ENCODE measurements at places on chromosomes 5 and 9.

DNA sequence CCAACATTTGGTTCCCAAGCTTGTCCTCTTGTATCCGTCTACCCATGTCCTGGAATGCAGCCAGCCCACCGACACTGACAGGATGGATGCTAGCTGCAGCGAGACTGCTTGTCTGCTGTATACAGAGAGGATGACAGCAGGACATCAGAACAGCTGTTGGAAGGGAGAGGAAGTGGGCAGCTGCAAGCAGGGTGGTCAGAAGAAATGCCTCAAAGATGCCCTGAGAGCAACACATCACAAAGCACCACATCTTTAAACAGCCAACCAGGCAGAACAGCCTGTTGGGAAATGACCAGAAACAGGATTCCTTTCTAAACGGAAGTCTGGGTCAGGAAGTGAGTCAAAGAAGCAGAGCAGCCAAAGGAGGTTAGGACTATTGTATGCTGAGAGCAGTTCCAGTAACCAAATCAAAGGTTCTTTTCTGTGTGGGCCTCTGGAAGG, 219.1 kb downstream of the NDUFS4 start:
- no peak for DNase-seq

DNA sequence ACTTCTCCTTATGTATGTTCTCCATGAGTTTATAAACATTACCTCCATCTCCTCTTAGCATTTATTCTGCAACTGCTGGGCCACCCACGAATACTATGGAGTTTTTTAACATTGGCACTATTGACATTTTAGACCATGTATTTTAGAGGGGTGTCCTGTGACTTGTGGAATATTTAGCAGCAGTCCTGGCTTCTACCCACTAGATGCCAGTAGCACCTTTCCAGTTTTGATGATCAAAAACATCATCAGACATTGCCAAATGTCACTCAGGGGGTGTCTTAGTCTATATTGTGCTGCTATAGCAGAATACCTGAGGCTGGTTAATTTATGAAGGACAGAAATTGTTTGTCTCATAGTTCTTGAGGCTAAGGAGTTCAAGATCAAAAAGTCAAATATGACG, 187.5 kb upstream of the RORB start:
- no peak for DNase-seq

DNA sequence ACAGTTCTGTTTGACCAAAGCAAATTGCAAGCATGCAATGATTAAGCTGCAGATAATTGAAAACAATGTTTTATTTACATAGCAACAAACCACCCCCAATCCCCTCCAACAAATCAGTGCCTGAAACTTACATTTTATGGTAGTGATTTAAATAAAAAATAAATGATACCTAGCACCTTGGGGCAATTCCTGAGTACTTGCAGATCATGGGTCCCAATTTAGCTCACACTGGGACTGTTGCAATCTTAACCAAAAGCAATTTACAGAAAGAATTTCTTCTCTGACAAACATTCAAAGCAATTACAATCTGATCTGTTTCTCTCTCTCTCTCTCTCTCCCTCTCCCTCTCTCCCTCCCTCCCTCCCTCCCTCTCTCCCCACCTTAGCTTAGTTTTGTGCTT, 345.7 kb upstream of the PCSK5 start:
- DNase-seq, result no peak

DNA sequence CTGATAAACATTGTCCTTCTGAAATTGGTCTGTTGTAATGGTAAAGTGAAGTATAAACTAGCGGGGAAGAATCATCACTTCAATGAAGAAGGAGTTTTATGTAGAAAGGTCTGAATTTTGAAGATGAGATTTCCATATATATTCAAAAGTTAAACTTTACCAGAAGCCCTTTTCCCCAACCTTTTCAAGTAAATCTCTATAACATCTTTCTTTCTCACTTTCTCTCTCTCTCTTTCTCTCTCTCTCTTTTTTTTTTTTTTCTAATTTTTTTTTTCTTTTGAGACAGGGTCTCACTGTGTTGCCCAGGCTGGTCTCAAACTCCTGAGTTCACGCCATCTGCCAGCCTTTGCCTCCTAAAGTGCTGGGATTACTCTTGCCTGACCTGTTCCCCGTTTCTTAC, 78.7 kb downstream of the NSD1 start:
- no peak for DNase-seq

- no peak for DNase-seq
Measured at GRCh38 chr5:159631001-159631400, 285.3 kb upstream of the ADRA1B start.

- no peak for DNase-seq
Measured at GRCh38 chr5:39209924-39210323, 9.4 kb downstream of the FYB1 start.

- DNase-seq, result no peak
Measured at GRCh38 chr9:37398464-37399025, 24.0 kb upstream of the GRHPR start.

- no peak for DNase-seq
Measured at GRCh38 chr9:28121366-28121765, 548.1 kb upstream of the C9orf72 start.

DNA sequence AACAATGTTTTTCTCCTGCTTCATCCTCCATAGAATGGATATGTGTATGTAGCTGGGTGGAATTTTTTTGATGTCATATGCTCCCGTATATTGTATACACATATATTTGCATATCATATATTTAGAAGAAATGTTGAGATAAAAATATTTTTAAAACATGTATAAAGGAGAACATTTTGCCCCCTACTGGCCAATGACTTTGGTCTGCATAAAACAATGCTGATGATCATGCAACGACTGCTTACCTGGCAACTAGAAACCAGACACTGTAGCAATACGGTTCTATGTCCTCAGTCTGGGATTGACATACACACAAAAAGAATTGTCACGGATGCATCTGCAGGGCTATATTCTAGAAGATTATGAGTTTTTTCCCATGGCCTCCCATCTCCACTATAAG, 503.6 kb downstream of the ELAVL2 start:
- no peak for DNase-seq

DNA sequence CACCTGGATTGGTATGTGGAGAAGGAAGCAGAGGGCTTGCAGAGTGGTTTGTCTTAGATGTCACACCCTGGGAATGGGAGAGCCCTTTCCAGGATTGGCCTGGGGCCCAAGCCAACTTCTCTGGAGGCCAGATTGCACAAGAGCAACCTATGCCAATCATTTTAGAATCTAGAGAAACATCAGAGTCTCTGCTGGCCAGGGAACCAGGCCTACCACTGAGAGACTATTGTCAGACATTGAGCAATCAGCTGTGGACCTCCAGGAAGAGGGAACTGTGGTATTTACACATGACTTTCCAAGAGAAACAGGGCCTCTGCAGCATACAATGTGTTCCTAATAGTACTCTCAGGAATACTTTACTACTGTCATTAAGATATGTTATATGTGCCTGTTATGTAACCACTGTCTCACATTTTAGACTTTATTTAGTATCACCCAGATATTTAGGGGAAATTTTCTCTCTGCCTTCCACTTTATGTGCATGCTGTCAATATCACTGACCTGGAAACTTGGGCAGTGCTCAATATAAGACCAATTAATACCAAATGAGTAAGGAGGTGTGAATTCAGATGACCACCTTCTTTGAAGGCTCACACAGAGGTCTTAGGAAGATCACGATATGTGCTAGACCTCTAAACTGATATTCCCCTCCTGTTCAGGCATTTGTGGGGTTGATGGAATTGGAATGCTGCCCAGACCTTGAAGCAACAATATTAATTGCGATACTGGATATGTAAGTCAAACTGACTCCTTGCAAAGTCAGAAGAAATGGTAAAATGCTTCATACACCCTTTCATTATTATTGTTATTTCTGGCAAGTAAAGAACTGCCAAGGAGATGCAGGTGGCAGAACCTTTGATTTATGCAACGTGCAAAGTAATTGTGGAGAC, 20.5 kb upstream of the CCL28 start:
- peak; percentile 73 for DNase-seq

- no peak for DNase-seq
Measured at GRCh38 chr5:1167361-1167727, 34.1 kb upstream of the SLC6A19 start.

DNA sequence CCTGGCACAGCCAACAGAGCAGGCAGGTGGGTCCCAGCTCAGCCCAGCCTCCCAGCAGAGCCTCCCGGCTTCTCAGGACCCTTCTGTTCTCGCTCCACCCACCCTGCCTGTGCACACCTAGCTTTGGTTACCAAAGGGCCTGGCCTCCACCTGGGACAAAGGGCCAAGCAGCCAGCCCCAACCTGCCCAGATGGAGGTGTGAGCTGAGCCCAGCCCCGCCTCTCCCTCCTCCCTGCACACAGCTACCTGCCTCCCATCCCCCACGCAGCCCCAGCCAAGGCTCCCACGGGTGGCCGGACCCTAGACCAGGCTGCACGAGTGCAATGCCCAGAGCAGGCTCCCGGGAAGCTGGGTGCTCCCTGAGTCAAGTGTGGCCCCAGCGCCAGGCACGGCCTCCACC, 5.6 kb downstream of the TPRN start:
- no peak for DNase-seq

GRCh38 chr9:110919609-110920008, 118.7 kb downstream of the LPAR1 start:
- no peak for DNase-seq

DNA sequence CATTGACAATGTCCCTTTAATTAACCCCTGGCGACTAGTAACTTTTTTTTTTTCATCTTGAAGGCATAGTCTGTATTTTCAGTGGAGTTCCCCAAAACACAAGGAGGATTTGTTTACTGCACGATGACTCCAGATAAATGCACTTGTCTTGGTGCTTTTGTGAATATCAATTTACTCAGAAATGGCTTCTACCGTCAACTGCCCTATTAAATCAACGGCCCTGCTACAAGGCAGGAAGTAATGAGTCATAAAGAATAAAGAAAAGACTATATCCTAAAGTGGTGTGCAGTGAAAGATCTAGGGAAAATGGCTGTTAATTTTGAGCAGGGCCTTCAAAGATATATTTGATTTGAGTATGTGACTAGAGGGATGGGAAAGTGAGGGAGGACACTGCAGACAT, 388.3 kb upstream of the CHD1 start:
- no peak for DNase-seq

GRCh38 chr5:123819833-123820232, 307.9 kb downstream of the CSNK1G3 start:
- no peak for DNase-seq

- no peak for DNase-seq
Measured at GRCh38 chr9:104866191-104866590, 61.8 kb downstream of the ABCA1 start.

DNA sequence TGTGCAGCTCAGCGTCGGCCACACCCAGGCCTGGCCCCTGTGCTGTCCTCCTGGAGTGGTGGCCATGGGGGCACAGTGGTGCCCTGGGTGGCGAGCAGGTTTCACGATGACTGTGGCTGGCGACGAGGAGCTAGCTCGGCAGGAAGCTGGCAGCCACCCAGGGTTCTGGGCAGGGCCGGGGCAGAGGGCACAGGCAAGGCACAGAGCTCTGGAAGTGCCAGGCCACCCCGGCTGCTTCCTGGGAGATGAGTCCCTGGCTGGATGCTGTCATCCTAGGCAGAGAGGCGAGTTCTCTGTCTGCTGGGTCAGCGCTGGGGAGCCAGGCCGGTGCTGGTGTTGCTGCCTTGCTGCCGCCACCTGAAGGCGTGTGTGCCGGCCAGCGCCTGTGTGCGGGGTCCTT, 51.7 kb downstream of the RXRA start:
- DNase-seq, result no peak

GRCh38 chr9:758146-758545, 83.4 kb upstream of the DMRT1 start:
- no peak for DNase-seq

Measured in Caco-2 (cell line).